Activated CD8-positive, alpha-beta memory T cell treated with anti-CD3 and anti-CD28 coated beads for 48 hours (primary cell): ENCODE measurements at places on chromosomes 4 and X.

GRCh38 chr4:88366460-88366859, 12.2 kb upstream of the HERC6 start:
- DNase-seq: no peak

DNA sequence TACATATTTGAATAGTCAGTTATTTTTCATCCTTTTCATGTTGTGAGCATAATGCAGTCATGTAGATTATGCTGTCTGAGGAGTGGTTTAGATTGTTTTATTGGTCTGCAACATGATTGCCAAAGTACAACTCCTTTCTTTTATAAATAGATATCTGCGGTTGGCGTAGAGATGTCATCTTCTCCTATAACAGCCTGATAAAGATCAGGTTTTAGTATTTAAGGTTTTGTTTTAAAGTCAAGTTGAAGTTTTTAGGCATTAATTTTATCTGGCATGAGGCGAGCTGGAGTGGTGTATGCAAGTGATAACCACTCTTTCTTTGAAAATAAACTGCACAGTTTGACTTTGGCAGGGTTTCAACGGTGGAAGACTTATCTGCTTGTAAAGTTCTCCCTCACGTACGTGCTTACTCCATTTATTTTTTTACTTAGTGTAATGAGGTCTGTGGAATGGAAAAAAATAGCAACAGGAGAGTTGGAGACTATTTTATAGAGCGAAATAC, 126.3 kb downstream of the FBXO8 start:
- no peak for DNase-seq

DNA sequence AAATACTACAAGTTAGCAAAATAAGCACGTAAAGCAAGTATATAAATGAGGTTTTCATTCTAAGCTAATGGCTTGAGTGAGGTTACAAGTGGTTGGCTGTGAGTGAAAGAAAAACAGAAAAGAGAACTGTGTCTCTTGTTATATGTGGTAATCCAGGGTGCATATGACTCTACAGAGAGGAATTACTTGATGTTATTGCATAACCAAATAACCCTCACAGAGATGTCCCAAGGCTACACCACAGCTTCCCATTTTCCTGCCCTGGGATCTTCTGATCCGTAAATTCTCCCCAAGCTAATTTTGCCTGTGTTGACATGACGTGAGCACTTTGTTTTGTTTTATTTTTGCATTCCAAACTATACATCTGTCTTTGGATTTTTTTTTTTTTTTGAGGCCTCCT, 470.0 kb upstream of the INTU start:
- DNase-seq: no peak

DNA sequence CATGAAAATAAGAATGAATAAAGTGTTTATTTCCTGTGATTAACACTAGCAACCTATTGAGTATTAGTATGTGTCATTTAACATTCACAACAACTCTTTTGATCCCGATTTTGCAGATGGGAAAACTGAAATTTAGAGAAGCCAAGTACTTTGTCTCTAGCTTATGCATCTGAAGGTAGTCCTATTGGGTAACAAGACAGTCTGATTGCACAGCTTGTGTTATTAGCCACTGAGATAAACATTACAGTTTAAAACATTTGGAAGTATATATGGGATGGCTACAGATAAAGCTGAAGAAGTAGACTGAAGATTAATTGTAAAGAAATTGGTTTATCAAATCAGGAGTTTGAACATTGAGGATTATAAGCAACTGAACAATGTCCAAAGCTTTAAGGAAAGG, 99.6 kb upstream of the PDE5A start:
- DNase-seq: no peak

- no peak for DNase-seq
Measured at GRCh38 chr4:184359888-184360287, 114.5 kb downstream of the IRF2 start.

DNA sequence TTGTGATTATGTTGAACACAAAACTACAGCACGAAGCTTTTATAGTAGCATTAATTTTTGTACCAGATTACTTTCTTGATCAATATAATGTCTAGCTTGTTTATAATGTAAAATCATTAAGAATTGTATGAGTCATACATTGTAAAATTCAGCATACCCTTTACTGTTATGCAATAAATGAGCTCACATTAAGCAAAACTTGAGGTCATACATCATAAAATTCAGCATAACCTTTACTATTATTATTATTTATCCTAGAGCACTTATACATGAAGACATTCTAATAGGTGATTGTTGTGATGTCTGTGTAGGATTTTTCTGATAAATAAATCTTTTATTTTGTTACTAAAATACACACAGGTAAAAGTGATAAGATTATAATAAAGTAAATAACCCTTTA, 49.4 kb downstream of the DTHD1 start:
- DNase-seq: no peak

- no peak for DNase-seq
Measured at GRCh38 chr4:17188547-17189400, 290.3 kb upstream of the LDB2 start.

DNA sequence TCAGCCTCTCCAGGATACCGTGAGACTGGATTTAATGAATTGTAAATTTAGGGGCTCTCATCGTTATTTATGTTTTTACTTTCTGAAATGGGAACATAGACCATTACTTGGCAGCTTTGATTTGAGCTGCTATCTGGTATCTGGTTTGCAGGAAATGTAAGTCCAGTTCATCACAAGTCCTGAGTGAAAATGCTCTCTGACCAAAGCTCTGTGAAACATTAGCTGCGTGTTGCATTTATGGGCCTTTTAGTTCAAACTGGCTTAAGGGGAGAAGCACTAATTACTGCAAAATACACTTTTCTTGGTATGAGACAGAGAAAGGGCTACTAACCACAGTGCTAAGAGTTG, 420 bp downstream of the CC2D2A start:
- DNase-seq: no peak

GRCh38 chr4:156201050-156201449, 247.4 kb upstream of the CTSO start:
- DNase-seq: no peak

DNA sequence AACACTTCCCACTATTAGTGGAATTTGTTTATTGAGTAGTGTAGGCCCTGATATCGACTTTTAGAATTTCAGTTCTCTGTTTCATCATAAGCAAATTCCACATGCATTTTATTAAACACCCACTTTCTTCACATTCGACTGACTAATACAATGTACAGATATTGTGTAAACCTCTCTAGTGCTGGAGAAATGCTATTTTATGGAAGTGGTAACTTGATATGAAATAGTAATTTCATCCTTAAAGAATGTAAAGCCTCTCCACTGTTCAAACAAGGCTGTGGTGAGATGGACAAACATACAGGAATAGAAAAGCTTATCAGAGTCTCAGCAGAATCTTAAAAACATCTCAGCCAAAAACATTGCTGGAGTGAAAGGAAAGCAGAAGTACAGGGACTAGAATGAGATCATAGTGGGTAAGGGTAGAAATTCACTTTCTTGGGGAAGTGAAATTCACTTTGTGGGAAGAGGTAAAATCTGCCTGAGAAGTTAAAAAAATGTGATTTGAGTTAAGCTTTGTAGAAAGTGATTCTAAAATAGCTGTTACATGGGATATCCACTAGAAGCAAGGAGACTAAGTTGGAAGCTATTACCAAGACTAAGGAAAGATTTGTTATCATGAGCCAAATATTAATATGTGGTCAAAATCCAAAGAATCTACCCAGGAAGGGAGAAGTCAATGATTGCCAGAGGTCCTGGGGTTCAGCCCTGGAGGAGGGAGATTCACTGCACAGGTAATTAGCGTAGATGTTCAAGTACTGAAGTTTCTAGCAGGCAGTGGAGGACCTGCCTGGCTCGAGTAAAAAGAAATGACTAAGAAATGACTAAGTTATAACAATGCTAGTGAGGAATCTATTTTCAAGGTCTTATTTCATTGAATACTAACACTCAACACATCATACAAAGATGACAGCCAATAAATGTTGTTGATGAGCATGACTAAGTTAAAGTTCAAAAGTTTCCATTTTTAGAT, 398.3 kb upstream of the FAM47C start:
- no peak for DNase-seq

DNA sequence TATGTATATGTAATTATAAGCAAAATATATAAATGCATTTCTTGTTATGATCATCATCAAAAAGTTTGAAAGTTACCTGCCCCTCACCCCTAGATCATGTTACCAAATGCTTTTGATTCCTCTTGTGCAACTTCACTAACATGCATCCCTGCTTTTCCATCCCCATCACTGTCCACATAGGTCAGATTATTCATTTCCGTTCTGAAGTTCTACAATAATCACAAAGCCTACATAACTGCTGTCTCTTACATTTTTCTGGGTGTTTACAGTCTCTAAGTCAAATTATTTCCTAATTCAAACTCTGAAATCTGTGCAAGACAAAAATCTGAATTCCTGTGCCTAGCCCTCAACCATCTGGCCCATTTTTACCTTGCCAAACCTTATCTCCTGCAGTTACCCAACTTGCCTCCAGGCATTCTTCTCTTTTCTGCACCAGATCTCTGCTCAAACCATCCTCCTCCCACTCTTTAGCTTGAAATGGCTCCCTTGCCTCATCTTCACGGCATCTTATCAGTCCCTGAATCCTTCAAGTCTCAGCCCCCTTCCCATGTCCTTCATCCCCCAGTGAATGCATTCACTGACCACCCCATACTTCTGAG, 42.4 kb upstream of the SLC39A8 start:
- no peak for DNase-seq

DNA sequence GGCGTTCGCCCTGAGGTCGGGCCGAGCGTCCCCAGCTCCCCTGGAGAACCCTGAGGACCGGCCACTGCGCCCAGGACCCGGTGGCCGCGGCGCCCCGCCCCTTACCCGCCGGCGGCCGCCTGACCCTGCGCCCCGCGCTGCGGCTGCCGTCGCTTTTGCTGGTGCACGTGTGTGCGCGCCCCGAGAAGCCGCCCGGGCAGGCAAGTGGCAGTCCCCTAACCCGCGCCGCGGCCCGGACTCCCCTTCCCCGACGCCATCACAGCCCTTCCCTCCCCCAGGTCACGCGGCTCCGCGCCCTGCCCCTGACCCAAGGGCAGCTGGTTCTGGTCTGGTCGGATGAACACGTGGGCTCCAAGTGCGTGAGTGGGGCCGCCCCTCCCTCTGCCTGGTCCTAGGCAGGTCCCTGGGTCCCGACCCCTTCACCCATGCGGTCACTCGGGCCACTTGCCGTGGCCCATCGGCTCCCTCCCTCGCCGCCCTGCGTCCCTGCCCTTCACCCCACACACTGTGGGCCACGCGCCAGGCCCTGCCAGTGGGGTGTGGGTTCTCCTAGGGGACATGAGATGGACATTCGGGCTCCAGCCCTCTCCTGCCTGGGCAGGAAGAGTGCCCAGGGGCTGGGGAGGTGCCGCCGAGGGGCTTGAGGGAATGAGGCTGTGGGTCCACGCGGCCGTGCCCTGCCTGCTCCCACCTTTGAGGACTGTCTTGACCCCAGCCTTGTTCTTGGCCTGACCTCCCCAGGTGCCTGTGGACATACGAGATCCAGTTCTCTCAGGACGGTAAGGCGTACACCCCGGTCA, 8.0 kb upstream of the FGFRL1 start:
- no peak for DNase-seq

DNA sequence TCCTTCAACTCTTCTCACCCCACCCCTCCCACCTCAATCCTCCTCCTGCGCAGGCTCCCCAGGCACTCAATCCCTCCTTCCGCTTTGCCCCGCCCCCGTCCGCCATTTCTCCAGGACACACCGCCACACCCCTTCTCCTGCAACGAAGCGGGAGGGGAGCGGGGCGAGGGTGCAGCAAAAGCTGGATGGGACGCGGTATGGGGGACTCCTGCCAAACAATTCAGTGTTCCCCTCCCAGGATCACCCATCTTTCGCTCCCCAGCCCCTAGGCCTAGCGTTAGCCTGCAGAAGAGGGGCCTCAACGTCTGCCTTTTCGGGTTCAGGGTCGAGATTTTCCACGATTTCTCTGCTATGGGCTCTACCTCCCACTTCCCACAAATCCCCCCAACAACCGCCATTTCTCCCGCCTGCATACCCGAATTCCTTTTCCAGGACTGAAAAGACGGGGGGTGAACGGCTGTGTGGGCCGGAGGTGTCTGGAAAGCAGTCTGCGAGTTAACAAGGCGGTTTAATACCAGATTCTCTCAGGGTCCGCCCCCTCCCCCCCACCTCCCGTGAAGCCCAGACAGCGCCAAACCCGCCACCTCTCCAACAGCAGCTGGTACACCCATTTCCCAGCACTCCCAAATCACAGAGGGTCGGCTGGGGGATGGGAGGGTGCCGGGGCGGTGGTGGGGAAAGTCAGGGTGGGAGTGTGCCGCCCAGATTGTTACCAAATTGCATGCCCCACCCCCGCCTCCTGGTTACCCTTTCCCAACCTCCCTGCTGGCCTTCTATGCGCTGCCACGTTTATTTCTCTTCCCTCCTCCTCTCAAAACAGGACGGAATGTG, 774 bp downstream of the ARMCX2 start:
- no peak for DNase-seq

- DNase-seq: no peak
Measured at GRCh38 chr4:73912191-73912590, 43.0 kb downstream of the CXCL1 start.

DNA sequence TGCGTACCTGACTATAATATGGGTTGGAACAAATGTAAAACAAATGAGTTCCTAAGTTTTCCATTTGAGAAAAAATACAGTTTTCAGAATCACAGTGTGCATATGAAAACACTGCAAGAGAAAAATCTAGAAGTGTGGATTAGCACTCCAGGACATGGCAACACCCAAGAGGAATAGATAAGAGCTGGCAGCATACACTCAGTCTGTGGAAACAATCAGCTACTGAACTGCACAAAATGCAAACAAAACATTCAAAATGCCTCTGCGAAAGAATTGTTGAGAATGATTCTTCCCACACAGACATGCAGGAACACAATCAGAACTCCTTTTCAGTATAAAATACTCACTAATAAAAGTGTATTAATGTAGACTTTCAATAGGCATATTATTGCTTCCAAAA, 39.9 kb downstream of the ATP8A1 start:
- no peak for DNase-seq

- DNase-seq: no peak
Measured at GRCh38 chr4:140108713-140109230, 45.2 kb downstream of the MAML3 start.

DNA sequence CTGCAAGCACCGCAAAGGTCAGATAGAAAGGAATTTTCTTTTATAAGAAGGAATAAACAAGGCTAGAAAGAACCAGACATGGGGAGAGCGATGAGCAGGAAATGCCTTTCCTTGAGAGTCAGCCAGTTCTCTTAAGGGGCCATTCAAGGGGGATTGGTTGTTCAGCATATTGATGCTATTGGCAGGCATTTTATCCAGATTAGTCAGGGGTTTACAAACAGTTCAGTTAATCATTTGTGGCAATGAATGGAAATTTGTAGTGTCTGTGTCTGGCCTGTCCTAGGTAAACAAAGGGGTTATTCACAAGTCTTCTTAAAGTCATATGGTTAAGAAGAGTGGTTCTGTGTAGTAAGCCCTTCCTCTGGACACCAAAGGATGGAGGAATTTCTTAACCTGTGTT, 184.7 kb upstream of the FRMPD4 start:
- no peak for DNase-seq
